ENCODE measurements at places on chromosomes 1 and 21.

GRCh38 chr21:41691205-41692184 is 75.4 kb downstream of the RIPK4 start:
- no peak for DNase-seq

GRCh38 chr1:150558303-150558704 is 9.1 kb downstream of the ADAMTSL4 start:
- DNase-seq: no peak

DNA sequence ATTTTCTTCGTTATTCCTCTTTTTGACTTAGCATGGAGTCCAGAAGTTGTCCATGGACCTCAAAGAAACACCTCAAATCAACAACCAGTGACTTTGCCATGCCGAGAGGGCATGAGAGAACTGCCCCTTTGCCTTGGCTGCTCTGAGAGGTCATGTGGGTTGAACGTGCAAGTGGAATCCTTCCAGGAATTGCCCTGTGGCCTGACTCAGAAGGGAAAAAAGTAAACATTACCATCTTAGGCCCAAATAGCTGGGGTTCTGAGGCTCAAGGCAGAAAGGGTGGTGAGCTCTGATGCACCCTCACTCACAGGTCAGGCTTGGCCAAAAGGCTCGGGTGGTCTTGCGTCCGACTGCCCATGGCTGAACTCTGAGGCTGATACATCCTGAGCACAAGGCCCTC is 15.1 kb downstream of the STUM start:
- no peak for DNase-seq

DNA sequence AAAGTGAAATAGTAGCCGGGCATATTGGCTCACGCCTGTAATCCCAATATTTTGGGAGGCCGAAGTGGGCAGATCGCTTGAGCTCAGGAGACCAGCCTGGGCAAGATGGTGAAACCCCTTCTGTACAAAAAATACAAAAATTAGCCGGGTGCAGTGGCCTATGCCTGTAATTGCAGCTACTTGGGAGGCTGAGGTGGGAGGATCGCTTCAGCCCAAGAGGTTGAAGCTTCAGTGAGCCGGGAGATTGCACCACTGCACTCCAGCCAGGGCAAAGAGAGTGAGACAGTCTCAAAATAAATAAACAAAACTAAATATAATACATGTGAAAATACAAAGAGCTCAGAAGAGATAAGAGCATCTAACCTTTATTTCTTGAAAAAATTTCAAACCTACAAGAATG is 2.3 kb upstream of the MSTO1 start:
- no peak for DNase-seq

DNA sequence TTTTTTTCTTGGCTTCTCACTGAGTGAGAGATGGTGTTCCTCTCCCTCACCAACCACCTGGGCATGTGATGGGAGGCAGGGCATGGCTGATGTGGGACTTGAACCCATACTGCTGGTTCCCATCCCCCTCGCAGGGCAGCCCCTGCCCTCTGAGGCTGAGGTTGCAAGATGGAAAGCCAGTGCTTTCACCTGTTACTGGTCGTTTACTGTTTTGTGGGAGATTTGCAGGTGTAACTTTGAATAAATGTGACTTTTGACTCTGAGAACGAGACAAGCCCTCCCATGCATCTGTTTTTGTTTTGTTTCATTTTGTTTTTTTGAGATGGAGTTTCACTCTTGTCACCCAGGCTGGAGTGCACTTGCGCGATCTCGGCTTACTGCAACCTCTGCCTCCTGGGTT is 21.6 kb downstream of the C1orf167 start:
- no peak for DNase-seq
